ENCODE measurements at places on chromosomes 2 and 18.

GRCh38 chr2:130288467-130289403 is 54.0 kb upstream of the IMP4 start:
- no peak for DNase-seq

DNA sequence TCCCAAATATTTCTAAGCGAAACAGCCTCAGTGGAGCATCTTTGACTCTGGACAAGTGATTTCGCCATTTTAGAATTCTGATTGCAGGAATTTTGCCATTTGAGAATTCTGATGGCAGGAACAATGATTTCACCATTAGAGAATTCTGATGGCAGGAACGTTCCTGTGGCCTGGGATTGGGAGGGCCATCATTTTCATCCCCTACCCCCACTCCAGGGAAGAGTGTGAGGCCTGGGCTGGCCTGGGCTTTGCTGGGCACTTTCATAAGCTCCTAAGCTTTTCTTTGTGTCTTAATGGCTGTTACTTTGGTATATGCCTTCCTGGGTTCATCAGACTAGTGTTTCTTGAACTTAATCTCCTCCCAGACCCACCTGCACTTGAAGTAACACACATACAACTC is 129.3 kb upstream of the EPAS1 start:
- DNase-seq: no peak

DNA sequence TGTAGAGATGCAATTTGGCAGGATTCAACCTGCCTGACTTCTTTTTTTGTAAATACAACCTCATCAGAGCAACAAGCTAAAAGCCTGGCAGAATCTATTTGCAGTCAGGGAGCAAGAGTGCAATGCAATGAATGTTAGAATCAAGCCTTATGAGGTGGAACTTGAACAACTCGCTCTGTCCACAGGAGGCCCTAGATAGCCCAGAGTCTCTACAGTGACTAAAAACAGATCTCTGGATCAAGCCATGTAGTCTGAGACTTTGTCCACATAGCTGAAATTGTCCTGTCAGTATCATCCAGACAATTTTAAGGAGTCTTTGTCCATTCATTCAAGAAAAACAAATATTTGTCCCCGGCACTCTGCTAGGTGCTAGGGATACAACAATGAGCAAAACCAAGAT is 32.0 kb upstream of the CDK5R2 start:
- DNase-seq: no peak

GRCh38 chr2:23385748-23386338 is 864 bp downstream of the KLHL29 start:
- DNase-seq: peak; percentile 25
